T-helper 22 cell (primary cell): ENCODE measurements at places on chromosomes 3 and 15.

GRCh38 chr3:21377071-21377769 lies 373.8 kb downstream of the ZNF385D start:
- no peak for DNase-seq

GRCh38 chr3:46966811-46967210 lies 9.7 kb downstream of the CCDC12 start:
- no peak for DNase-seq

GRCh38 chr15:98794748-98795147 lies 146.4 kb downstream of the IGF1R start:
- DNase-seq, result no peak

DNA sequence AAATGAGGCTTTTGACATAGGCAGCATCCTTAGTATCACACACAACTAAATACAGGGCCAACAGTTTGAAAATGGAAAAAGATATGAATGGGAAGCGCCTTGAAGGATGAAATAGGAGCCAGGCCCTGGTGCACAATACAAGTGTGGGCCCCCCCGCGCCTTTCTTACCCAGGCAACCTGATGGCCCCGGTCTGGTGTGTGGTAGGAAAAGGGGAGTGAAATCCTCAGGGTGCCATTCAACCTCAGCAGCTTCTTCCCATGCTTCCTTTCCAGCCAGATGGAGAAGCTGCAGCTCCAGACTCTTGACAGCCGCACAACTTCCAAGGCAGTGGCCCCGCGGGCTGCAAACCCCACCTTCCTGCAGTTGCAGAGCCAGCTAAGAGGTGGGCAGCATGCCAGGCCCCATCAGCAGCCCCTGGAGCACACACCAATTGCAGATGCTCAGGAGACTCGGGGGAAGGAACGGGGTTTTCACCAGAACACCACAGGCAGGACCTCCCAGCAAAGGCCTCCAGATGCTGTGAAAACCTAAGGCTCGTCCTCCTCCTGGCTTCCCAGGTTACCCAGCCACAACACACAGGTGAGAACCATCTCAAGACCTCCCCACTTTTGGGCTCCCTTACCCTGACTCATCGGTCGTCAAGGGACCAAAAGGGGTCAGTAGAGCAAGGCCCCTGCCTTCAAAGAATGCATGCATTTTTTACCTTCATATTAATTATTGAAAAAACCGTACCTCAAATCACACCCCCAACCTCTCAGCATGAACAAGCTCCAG lies 101.6 kb downstream of the CPN2 start:
- no peak for DNase-seq

DNA sequence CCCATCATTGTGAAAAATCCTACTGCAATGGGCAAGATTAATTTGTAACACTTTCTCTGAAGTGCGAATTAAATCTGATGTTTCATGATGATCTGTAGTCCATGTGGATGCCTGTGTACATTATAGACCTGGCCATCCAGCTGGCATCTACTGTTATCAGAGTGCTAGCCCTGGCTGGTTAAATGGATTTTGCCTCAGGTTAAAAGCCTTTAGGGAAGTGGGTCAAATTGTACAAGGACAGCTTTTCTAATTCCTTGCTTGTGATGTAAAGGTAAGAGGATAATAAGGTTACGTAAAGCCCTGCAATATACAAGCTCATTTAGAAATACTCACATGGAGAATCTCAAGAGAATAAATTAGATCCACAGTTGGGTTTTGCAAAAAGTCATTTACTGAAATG lies 138.2 kb downstream of the EPHA3 start:
- no peak for DNase-seq

DNA sequence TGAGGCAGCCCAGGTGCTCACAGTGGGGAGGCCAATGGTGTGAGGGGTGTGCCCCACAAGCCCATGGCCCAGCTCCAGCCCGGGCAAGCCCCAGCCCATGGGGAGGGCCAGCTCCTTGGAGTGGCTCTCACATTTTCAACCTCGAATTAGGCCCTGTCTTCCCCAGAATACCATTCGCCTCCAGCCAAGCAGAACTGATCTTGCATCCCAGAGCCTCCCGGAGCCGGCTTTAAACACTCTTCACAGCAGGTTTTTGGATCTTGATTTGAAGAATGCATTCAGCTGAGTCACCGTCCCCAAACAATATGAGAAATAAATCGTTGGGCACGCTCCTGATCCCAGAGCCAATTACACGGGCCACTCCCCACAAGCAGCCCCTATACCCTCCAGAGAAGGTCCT lies 23.7 kb downstream of the TPRA1 start:
- DNase-seq, result no peak

GRCh38 chr15:100893964-100894295 lies 14.3 kb downstream of the ALDH1A3 start:
- DNase-seq, result no peak

GRCh38 chr15:91890614-91891013 lies 37.1 kb downstream of the SLCO3A1 start:
- no peak for DNase-seq

DNA sequence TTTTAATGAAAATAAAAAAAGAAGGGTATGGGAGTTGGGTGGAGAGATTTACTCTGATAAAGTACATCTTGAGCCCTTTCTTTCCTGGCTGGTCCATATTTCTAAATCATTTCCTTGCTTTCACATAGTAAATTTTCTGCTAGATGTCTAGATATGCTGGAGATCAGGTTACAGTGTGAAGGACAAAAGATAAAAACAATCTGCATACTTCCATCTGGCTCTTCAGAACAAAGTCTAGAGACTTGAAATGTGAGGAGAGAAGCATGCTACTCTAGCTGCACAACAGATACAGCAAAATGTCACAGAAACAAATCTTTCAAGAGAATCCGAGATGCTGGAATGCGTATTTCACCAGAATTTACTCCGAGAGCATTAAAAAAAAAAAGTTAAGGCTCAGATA lies 42.2 kb downstream of the FOXP1 start:
- no peak for DNase-seq

DNA sequence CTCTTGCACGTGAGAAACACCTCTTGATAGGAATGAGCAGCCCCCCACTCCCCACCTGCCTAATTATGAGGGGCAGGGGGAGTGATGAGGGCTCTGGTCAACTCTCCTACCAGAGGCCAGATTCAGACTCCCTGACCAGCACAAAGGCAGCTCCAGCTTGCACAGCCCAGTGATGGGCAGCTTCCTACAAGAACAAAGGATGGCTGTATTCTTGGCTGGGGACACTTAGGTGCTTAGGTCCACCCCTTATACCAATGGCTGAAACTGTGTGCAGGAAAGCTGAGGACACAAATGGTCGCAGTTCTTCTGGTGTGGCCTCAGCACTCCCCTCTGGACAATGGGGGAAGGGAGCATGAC lies 81.8 kb downstream of the IQSEC1 start:
- DNase-seq, result no peak

DNA sequence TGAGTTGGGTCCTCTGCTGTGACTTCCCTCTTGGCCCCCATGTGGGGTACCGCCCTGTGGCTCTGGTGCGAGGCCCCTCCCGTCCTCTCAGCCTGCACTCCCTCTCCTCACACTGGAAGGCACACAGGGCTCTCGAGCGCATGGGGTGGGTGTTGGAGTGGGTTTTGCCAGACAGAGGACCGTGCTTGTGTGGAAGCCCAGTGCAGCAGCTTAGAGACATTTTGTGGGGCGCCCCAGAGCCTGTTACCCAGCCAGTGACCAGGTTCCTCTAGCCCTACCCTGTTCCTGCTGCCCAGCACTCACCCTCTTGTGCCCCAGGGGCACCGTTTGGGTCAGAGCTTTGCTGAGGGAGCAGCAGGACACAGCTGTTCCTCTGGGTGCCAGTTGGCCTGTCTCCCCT lies 9.9 kb downstream of the PLXNA1 start:
- no peak for DNase-seq

GRCh38 chr15:29747837-29748417 lies 74.3 kb downstream of the TJP1 start:
- no peak for DNase-seq

GRCh38 chr3:157335233-157336076 lies 101.2 kb upstream of the PTX3 start:
- no peak for DNase-seq
